8988T (cell line): ENCODE measurements at places on chromosomes 7 and 10.

- DNase-seq = no peak
These were observed 238.5 kb upstream of the MAGI2 start for GRCh38 chr7:79692015-79692414.

DNA sequence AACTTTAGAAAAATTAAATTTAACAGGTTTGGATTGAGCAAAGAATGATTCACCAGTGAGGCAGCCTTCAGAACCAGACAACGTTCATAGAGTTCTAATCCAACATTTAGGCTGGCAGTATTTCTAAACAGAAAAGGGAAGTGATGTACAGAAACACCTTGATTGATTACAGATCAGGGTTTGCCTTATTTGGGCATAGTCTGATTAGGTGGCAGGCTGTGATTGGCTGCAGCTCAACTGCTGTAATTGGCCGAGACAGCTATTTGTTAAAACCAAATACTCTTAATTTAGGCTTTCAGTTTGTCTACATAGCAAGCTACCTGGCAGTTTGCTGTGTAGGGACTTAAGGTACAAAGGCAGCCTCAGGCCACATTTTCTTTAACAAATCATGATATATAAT, 802.5 kb downstream of the IPMK start:
- no peak for DNase-seq

DNA sequence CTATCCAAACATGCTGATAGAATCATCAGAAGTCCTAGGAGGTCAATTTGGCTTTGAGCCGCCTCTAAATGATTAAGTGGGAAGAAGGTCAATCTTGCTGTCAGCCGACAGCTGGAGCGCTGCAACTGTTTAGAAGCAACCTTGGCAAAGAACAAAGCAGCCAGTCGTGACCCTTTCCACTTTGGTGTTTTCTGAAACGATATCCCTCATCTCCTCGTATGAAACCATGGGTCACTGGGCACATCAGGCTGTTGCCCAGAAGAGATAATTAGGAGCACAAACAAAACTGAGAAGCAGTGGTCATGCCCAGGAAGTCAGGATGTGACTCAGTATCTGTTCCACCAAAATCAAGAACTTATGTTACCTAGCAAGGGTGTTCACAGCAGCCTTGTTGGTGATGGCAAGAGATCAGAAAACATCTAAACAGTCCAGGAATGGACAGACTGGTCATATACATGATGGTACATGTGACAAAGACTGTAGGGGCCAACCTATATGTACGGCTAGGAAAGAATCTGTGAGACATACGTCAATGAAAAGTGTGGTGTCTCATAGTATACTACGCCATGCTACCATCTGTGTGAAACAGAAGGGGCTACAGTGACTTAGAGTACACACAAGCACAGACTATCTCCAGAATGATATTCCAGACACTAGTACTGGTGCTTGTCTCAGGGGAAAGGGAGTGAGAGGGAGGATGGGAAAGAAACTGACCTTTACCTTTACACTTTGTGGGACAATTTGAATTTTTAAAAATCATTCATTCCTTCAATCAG, 22.4 kb downstream of the STN1 start:
- DNase-seq = no peak

- DNase-seq = no peak
These were observed 3.9 kb upstream of the HOXA2 start for GRCh38 chr7:27106181-27106900.

DNA sequence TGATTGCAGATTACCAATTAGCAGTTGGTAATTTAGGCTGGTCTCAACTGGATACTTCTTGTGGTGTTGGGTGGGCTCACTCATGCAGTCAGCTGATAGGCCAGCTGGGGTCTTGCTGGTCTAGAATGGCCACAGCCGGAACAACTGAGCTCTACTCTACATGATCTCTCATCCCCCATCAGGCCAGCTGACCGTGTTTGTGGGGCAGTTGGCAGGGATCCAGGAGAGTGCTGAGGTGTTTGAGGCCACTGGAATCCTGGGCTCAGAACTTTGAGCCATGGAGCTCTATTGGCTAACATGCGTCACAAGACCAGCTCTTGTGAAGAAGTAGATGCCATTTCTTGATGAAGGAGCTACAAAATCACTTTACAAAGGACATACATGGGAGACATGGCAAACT, 242.4 kb downstream of the GFRA1 start:
- no peak for DNase-seq

- no peak for DNase-seq
These were observed 82.9 kb downstream of the NPY start for GRCh38 chr7:24366876-24367275.

GRCh38 chr7:22214000-22214399, 143.0 kb downstream of the RAPGEF5 start:
- DNase-seq = no peak

- no peak for DNase-seq
These were observed 40.8 kb upstream of the HECW1 start for GRCh38 chr7:43071604-43072003.

DNA sequence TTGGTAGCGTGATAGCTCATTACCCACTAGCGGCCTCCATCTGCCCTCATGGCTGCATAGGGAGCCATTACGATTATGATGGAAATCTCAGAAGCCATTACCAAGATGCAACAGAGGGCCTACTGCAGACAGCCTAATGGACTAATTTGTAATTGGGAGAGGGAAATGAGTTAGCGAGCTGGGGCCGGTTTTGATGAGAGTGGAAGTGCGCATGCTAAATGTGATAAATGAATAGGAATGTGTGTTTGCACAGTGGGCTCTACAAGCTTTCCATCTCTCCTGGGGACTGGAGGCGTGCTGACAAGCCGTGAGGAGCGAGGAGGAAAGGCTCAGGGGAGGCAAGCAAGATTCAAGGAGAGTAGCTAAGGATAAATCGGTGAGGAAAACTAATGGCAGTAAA, 644.5 kb upstream of the GALNT17 start:
- no peak for DNase-seq

- no peak for DNase-seq
These were observed 717 bp downstream of the ADCY1 start for GRCh38 chr7:45574669-45575500.

DNA sequence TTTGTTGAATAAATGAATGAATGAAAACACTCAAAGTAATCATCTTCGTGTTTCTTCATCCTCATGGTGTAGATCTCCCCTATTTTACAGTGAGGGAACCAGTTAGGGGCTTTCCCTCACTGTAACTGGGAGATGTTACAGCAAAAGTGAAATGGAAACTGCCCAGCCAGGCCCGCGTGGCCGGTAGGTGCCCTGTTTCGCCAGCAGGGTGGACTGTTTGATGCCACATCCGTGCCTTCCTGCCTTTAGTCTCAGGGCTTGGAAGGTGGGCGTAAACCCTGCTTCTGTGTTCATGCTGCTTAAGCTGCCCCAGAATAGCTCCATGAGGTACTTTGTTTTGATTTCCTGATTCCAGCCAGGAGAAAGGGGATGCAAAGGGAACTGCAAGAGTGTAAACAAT, 268.8 kb downstream of the PLXNA4 start:
- no peak for DNase-seq

DNA sequence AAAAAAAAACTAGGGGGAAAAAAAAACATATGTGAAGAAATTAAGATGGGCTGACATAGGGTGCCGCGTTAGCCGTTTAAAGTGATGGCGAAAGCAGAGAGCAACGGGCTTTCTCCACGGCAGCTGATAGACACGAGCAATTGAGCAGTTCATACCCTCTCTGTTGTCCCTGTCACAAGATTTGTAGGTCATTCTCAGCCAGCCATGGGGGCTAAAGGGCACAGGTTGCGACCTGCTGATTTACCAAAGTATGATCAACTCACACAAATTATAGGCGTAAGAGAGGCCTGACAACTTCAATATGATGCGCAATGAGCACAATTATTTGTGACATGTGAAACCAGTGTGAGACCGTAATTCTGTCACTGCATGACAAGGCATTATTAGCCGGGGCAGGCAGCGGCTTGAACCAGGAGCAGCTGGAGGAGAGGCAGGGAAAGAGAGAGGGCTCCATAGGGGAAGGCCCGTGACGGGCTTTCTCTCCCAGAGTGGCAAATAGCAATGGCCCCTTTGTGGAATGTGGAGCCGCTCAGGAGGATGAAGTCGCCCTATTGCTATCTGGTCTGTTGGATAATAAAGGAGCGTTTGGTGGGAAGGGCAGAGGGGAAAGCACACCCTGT, 195.1 kb upstream of the HABP2 start:
- no peak for DNase-seq

DNA sequence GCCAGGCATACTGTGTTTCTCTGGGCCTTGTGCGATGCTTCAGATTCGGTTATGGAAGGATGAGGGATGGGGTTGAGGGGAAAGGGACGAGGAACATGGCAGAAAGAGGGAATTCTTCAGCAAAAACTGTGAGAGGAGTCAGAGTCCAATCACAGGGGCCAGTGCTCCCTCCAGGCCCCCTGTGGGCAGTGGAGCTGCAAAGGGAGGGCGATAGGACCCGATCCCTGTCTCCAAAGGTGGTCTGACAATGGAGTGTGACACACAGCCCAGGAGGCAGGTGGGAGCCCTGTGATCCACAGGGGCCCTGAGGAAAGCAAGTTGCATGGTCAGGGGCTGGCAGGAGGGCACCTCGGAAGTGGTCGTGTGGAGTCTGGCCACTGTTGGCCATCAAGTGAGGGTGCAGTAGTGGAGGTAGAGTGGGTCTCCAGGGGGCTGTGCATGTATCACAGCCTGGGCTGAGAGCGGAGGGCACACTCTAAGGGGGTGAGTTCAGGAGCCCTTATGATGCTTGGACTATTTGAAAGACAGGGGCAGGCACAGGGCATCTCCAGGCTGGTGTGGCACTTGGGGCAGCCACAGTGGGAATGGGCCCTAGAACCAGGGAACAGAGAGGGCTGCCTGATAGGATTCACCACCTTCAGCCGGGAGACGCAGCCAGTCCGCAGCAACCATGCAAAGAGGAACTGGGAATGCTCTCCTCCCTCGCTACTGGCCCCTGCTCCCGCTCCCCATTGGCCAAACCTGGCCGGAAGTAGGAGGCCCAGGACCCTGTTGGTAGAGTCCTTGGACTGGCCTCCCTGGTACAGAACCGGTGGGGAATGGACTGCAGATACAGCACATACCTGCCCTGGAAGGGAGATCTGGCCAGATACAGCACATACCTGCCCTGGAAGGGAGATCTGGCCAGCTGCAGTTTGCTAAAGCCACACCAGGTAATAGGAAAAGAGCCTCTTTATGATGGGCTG, 115.9 kb downstream of the ADCY1 start:
- no peak for DNase-seq

GRCh38 chr10:124641282-124642087, 102.7 kb downstream of the FAM53B start:
- no peak for DNase-seq

- DNase-seq = no peak
These were observed 70.0 kb downstream of the SLC35B4 start for GRCh38 chr7:134246761-134247160.

- DNase-seq = no peak
These were observed 49.1 kb downstream of the PLCE1 start for GRCh38 chr10:94042834-94043175.

- no peak for DNase-seq
These were observed 150.1 kb upstream of the KLF6 start for GRCh38 chr10:3935141-3935540.

DNA sequence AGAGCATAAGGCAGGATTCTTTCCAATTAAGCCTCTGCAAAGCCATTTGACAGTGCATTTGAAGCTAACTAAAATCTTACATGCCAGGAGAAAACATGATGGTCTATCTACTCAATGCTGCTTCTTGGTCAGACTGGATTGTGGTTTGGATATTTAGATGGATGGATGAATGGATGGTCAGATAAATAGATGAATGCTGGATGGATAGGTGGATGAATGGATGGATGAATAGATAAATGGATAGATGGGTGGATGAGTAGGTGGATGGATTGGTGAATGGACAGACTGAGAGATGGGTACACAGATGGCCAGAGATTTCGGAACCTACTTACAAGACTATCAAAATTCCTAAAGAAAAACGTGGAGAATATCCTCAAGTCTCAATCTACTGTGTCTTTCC, 127.6 kb downstream of the SFMBT2 start:
- DNase-seq = no peak

DNA sequence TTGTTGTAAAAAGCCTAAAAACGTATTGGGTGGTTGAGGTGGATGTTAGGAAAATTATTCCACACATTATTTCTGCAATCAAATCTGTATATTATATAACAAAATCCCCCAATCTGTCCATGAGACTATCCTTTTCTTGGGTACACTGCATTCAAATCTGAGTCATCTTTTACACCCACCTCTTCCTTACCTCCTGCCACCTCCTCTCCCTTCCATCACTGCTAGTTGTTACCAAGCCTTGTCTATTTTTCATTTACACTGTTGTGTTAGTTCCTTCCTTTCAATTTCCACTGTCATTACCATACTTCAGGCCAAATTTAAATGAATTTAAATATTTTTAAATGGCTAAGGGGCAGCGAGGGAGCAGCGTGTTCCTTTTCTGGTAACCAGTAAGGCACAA, 83.3 kb downstream of the ITGA8 start:
- no peak for DNase-seq

DNA sequence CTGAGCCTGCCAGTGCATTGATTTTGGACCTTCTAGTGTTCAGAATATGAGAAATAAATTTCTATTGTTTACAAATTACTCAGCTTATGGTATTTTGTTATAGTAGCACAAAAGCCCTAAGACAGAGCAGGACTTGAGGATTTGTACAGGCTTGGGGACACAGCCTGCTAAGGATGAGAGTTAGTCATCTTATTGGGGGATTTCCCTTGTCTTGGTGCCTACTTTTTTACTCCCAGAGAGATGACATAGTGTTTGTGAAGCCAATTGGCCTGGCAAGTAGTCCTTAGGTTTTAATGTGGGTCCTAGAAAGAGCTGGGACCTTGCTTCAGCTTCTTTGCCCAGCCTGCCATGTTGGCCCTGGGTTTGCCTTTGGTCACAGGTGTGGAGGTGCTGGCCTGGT, 364.0 kb downstream of the REEP3 start:
- DNase-seq = no peak

GRCh38 chr10:110497438-110498086, at the start of gene DUSP5:
DUSP5 (plus strand) TSS chr10:110497907; CDS start chr10:110498122, 215 bp downstream.
- DNase-seq = peak; percentile 84

DNA sequence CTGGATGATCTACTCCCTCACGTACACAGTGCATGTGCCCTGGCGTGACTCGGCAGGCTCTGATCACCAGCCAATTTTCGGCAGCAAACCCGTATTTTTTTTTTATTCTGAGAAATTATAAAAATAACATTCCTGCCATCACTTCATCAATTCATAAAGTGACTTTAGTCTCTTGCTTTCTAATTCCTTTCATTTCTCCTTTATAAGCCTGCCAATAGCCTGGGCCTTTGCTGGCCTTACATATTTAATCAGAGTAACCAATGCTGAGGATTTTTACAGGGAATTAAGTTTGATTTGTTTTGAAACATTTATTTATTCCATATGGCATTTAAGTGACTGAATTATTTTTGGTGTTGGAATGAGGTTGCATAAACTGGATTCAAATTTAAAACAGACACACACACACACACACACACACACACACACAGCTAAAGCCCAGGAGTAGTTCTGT, 140.8 kb downstream of the ETV1 start:
- DNase-seq = no peak
